ENCODE measurements at places on chromosomes 2 and 18. TPM values are rescaled to one million over a fixed set of nuclear protein-coding genes. Genes with fewer than 3 reads are reported as not detected.

PSD4 gene
- 20.1 TPM for total RNA-seq

SMAD4 gene
- 148 TPM for total RNA-seq

SCYGR4 gene
- total RNA-seq, result not detected

CERKL gene
- not detected for total RNA-seq

CNTNAP5 gene
- total RNA-seq, result 0.29 TPM

CD207 gene
- total RNA-seq, result not detected

AP1S3 gene
- total RNA-seq, result 23.2 TPM

ALLC gene
- not detected for total RNA-seq

KLHL41 gene
- total RNA-seq, result 0.56 TPM

Measured in mesothelial cell of epicardium (in vitro differentiated cells).